Keratinocyte (primary cell): ENCODE measurements at places on chromosomes 13 and 19. TPM values are rescaled to one million over a fixed set of nuclear protein-coding genes. Genes with fewer than 3 reads are reported as not detected.

WDR88 gene
- not detected in 3 replicates for polyA plus RNA-seq

DNA sequence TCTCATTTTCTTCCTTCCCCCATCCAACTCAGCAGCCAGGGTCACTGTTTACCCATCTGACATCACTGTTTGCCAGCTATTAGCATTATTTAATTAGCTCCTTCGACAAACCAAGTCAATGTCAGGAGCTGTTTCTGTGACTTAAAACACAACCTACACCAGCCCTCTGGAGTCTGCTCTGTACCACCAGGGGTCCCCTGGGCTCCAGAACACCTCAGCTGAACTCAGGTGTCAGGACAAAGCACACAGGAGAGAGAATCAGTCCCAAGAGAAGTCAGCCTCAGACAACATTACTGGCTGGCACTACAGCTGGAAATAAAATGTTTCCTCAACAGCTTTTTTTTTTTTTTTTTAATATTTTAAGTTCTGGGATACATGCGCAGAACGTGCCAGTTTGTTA lies 45.1 kb downstream of the DCLK1 start:
- DNase-seq = no peak

GRCh38 chr13:24012648-24013047 lies 115.3 kb upstream of the C1QTNF9B start:
- DNase-seq = no peak

DNA sequence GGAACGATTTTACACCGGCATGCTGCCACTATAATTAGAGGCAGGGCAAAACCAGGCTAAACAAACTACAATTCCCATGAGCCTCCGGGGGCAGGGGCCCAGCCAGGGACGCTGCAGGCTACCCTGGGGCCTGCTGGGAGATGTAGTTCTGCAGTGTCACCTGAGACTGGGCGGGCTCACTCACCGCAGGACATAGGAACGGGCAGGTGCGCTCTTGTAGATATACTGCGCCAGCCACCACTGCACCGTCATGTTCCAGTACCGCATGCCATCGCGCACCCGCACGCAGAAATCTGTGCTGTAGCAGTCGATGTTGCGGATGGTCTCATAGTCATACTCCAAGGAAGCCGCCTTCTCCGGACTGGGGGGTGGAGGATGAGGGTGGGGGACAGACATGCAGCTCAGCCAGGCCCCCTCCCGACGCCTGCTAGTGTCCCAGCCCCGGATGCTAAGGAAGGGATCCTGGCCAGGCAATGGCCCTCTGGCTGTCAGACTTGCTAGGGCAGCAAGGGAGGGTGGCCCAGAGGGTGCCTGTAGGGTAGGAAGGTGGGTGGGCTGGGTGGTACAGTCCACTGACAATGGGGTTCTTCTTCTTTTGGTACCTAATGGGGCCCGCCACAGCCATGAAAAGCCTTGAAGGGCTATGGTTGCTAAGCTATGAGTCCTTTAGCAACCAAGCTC lies 5.8 kb upstream of the TMC4 start:
- DNase-seq = no peak

DNA sequence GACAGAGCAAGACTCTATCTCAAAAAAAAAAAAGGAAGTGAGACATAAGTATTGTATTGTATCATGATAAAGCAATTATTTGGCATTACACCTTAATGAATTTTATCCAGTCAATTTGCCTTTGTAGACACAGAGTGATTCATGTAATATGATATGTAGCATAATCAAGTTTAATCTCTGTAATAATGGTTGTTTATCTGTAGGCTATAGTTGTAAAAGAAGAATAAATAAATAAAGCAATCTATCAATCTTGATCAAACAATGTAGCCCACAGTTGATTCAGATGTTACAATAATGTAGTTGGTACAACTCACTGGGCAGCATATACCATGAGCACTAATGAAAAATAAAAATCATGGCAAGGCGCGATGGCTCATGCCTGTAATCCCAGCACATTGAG lies 28.5 kb upstream of the CEACAM20 start:
- no peak for DNase-seq

DNA sequence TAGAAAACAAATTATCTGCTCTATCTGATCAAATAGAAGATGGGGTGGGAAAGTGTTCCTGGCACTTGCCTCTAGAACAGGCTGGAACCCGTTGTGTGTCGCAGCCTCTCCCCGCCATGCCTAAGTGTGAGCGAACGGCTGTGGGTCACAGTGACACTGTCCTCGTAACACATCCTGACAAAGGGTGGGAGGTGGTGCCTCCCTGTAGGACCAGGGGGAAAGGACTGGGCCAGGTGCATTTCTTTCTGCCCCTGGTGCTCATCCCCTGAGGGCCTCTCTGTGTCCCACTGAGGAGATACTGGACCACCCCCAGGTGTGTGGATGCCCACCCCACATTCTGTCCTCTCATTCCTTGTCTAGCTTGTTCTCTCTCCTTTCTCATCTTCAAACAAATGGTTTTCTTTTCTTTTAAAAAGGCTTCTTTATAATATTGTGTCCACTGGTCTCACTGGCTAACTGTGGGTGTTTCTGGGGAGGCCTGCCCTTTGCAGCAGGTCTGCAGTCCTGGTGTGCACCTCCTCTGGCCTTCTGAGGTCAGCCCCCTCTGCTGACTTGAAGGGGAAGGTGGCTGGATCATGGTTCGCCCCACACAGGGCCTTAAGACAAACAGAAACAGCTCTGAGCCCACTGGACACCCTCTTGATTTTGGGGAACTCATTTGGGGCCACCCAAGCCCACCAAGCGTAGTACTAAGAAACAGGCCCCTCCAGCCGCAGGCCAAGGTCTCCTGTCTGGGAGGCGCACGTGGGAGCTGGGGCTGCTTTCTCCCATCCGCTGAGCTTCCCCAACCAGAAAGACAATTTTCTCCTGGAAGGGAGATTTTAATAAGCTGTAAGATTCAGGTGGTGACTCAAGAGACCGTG lies 152.5 kb upstream of the SOX1 start:
- no peak for DNase-seq

- no peak for DNase-seq
These were observed 41.0 kb downstream of the AKAP11 start for GRCh38 chr13:42312817-42313431.

- no peak for DNase-seq
These were observed 17.3 kb downstream of the UPF1 start for GRCh38 chr19:18848878-18849661.

DNA sequence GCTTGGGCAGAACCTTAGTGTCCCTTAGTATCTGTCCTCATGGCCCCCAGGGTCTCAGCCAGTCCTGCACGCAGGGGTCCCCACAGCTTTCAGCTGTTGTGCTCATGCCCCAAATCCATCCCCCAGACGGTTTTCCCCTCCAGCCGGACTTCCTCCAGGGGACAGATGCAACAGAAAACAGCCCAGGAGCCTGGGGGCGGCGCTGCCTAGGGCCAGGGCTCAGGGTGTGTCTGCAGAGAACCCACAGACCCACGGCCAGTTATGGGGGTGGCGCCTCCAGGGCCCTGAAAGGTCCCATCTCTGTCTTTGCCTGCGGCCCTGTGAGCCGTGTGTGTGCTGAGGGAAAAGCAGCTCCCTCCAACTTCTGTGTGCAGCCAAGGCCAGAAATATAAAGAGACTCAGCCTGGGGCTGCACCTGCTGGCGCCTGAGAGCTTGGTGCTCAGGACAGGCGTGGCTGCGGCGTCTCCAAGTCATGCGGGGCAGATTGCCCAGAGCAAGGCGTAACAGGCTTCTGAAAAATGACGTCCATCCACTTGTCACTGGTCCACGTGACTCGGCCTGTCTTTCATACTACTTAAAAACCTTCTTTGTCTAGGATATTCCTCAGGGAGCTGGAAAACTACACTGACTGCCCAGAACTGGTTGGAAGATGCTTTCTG lies 22.1 kb upstream of the F7 start:
- no peak for DNase-seq

DNA sequence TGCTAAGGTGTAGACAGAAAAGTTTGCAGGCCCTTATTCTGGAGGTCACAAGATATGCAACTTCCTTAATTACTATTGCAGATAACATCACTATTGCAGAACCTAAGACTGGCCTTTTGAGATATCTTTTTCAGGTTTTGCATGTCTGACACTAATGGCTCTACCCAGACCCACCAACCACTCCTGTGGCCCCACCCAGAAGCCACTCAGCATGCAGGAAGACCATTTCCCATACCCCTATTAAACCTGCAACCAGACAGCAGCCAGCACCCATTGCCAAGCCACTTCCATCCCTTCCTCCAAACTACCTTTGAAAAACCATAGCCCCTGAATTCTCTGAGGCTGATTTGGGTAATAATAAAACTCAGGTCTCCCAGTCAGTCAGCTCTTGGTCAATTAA lies 297.6 kb downstream of the SLITRK6 start:
- no peak for DNase-seq

- no peak for DNase-seq
These were observed at the start of gene SACS for GRCh38 chr13:23433171-23434153. SACS (minus strand) TSS chr13:23433702; CDS start chr13:23411239, 22,463 bp downstream.

- DNase-seq = no peak
These were observed 19.1 kb upstream of the KLF12 start for GRCh38 chr13:74153316-74153715.

DNA sequence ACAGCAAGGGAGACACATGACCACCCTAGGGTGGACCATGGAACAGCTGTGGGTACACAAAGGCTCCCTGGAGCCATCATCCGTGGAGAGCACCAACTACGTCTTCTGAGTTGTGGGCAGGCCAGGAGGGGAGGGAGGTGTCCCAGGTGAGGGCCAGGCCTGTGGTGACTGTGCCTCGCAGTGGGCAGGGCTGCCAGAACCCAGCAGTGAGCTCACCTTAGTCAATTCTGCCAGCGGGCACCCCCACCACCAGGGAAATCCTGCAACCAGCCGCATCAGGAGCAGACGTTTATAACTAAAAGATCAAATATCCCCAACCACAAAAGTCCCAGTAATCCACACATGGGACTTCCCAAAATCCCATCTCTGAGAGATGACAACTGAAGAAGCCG lies 19.6 kb downstream of the ELL start:
- DNase-seq = no peak

DNA sequence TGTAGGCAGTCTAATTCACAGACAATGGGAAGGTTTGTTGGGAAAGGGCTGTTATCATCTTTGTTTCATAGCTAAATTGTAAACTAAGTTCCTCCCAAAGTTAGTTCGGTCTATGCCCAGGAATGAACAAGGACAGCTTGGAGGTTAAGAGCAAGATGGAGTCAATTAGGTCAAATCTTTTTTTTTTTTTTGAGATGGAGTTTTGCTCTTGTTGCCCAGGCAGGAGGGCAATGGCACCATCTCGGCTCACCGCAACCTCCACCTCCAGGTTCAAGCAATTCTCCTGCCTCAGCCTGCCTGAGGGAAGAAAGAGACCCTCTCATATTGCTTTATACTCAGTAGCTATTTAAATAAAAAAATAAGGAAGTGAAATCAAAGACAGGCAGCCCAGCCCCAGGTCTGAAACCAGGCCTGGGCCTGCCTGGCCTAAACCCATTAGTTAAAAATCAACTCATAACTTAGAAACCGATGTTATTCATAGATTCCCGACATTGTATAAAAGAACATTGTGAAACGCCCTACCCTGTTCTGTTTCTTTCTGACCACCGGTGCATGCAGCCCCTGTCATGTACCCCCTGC lies 297.4 kb upstream of the SGCG start:
- DNase-seq = no peak

DNA sequence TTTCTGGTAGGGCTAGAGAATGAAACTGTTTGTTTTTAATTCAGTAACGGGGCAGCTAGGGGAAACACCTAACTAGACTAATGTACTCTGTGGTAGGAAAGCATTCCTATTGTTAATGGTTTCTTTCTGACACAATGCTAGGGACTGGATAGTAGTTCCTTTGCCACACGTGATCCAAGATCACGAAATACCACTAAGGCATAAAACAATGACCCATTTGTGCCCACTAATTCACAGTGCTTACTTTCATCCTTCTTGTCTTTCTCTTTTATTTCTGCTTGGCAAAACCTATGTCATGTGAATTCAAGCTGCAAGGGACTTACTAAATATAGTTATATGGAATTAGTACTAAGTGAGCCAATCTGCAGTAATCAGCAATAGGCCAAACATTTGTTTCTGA lies 834.1 kb upstream of the SLITRK6 start:
- DNase-seq = no peak

DNA sequence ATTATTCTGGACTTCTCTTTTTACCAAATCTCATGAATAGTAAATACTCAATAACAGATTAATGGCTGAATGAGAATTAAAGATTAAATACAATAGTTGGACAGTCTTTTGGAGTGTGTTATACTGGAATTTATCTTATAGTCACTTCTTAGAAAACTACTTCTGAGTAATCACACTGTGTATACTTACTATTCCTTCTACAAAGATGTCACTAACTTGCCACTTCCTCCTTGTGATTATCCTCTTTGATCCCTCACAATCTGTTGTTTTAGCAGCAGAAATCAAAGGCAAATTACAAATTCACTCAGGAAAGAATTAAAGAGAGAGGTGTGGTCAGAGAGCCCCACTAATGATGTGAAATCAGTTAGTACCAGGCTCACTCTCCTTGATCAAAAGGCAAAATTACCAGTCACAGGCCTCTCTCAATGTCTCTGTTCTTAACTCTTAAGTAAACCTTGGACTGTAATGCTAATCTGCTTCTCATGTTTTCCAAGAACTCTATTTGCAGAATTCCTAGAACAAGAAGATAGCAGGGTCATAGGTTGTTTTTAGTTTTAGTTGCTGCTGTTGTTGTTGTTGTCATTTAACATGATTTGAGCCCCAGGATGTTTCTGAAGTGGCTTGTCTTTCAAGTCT lies 37.3 kb upstream of the FNDC3A start:
- DNase-seq = no peak

SULT2A1 gene
- polyA plus RNA-seq = not detected in 3 replicates

SKA3 gene
- polyA plus RNA-seq = 1.4 to 13.4 TPM (median 8.7 TPM) in 3 replicates

DNA sequence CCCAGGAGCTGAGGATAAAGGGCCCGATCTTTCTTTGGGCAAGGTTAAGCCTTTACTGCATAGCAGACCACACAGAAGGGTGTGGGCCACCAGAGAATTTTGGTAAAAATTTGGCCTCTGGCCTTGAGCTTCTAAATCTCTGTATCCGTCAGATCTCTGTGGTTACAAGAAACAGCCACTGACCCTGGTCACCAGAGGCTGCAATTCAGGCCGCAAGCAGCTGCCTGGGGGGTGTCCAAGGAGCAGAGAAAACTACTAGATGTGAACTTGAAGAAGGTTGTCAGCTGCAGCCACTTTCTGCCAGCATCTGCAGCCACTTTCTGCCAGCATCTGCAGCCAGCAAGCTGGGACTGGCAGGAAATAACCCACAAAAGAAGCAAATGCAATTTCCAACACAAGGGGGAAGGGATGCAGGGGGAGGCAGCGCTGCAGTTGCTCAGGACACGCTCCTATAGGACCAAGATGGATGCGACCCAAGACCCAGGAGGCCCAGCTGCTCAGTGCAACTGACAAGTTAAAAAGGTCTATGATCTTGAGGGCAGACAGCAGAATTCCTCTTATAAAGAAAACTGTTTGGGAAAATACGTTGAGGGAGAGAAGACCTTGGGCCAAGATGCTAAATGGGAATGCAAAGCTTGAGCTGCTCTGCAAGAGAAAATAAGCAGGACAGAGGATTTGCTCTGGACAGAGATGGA lies 8.4 kb upstream of the CEACAM19 start:
- no peak for DNase-seq

GRCh38 chr19:27709496-27709895 lies 1503.5 kb downstream of the UQCRFS1 start:
- no peak for DNase-seq
